ENCODE measurements at places on chromosomes 13 and 19.

GRCh38 chr19:47512183-47512947 is 2.5 kb downstream of the NAPA start:
- peak; percentile 83 for DNase-seq

DNA sequence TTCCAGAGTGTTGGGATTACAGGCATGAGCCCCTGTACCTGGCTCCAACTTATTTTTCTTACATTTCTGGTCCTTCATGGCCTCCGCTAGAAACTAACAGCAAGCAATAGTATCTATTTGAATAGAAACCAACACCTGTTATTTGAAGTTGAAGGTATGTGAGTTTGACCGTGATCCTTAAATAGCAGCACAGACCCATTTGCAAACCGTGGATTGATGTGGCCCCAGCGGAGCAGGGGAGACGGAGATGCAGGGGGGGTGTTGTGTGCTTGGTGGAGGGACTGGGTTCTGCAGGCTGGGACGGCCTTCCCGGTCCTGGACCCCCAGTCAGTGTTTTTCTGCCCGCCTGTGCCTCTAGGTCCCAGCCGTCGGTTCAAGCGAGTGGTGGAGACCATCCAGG is 16.9 kb downstream of the TMEM150B start:
- no peak for DNase-seq

DNA sequence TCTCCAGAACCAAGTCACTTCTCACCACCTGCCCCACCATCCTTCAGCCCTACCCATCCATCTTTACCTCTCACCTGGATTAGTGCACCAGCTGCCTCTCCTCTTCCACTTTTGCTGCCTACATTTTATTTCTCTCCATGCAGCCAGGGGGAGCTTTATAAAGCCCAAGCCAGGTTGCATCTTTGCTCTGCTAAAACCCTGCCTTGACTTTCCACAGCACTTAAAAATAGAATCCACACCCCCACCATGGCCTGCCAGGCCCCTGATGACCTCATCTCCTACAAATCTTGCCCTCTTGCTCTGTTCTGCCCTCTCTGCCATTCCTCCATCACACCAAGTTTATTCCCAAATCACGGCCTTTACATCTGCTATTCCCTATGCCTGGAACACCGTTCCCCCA is 1.8 kb downstream of the HOOK2 start:
- no peak for DNase-seq

GRCh38 chr19:13149628-13150186 is 468 bp downstream of the STX10 start:
- peak; percentile 75 for DNase-seq

- no peak for DNase-seq
Observed at GRCh38 chr13:27086599-27087265, 84.9 kb downstream of the USP12 start.

DNA sequence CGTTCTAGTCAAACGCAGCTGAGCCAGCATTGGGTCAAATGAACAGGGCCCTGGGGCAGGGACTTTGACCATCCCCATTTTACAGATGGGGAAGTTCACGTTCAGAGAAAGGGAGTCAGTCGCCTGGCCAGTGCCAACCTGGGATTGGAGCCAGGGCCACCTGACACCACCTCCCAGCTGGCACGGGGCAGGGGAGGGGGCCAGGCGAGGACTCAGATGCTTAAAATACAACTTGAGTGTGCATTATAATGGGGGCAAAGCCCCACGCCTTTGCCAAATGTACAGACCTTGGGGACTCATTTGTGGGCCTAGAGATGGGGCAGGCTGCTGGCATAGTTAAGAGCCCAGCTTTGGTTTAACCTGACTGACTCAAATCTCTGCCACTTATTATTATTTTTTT is 14.6 kb downstream of the PRR12 start:
- DNase-seq = no peak

DNA sequence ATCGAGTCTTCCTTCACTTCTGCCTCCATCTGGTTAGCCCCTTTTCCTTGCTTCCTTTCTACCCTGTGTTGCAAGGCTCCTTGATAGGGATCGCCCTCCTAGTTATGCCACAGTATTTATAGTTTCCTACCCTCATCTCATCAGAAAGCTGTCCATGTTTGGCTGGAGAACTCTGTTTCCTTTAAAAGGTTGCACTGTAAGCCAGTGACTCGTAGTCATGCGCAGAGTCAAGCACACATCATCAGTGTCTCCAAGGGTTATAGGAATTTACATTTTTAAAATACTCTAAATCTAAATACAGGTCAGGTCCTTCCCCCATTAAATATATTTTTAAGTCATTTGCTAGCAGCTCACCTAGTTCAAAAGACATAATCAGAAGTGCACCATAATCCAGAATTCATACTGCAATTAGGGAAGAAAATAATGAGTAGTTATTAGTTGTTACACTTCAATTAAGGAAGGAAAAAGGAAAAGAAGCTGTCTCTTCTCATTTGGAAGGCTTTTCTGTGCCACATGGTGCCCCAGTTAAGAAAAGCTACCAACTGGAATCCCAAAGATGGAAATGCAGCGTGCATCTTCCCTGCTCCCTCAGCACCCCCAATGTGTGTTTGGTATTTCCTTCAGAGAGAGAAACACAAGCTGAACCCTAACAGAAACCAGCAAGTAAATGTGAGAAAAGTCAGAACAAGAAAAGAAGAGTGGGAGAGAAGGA is 81.0 kb downstream of the GPR12 start:
- DNase-seq = no peak

GRCh38 chr13:45474584-45475454 is 10.1 kb downstream of the COG3 start:
- DNase-seq = no peak

DNA sequence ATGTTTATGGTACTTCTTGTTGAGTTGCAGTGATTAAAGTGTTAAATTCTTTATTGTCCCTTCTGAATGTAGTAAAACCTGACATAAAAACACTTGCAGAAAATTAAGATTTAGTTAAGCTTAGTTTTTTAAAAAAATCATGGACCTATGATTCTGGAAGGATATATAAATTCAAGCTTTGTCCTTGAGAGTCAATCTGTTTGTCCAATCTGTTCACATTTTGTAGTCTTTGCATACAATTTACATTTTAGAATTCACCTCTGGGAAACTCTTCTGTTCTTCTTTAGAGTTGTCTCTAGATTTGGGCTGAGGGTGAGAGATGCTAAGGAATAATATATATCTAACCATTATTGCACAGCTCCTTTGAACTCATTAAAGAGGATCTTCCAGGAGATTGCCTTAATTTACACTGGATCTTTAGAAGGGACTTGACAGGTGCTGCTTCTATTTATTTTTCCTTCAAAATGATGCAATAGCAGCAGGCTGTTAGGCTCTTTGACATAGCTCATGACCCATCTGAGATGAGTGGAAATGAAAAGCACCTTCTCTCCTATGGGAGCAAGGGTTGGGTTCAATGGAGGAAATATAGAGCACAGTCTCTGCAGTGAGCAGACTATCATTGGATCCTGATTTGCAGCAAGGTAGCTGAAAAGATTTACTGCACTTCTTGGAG is 433.9 kb downstream of the GPC6 start:
- no peak for DNase-seq

- no peak for DNase-seq
Observed at GRCh38 chr19:35529241-35530218, 1.4 kb upstream of the SBSN start.

- DNase-seq = no peak
Observed at GRCh38 chr19:46289724-46290619, 6.9 kb upstream of the HIF3A start.

- DNase-seq = no peak
Observed at GRCh38 chr19:44367024-44367423, 10.5 kb upstream of the ZNF112 start.

- DNase-seq = no peak
Observed at GRCh38 chr19:18282021-18282787, 782 bp upstream of the JUND start.

DNA sequence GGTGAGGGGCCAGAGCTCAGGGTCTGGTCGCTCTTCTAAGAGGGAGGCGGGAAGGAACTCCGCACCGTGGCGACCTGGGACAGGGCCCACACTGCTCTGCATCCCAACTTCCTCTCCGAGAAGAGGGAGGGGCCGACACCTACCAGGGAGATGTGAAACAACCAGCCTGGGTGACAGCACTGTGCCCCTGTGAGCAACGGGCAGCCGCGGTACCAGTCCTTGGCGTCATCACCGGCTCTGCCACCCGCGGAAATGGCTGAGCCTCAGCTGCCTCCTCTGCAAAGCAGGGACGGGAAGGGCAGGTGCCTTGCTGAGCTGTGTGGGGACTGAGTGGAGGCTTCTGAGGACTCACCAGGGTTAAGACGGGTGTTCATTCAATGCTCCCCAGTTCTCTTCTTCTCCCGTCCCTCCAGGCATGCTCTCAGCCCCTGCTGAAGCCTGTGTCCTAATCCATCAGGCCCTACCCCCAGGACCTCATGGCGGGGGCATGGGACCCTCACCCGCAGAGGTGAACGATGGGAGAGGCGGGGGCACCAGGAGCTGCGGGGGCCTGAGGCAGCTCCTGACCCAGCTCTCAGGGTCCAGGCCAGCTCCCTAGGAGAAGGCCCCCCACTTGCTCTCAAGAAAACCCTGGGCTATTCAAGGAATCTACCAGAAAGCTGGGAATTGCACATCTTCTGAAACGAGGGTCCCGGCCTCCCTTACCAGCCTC is 9.3 kb downstream of the ZNF787 start:
- DNase-seq = peak; percentile 69
